ENCODE measurements at places on chromosomes 3 and 15.

GRCh38 chr3:33315826-33316225 lies 38.6 kb downstream of the FBXL2 start:
- DNase-seq = no peak

- no peak for DNase-seq
Measured at GRCh38 chr3:39927479-39927878, 118.1 kb downstream of the MYRIP start.

- DNase-seq = no peak
Measured at GRCh38 chr3:13858768-13859520, 20.9 kb downstream of the WNT7A start.

- DNase-seq = no peak
Measured at GRCh38 chr3:197491923-197492664, 63.7 kb downstream of the BDH1 start.

- no peak for DNase-seq
Measured at GRCh38 chr3:66665021-66665695, 164.3 kb upstream of the LRIG1 start.

- DNase-seq = peak; percentile 21
Measured at GRCh38 chr3:192675958-192676649, 51.2 kb downstream of the FGF12 start.

DNA sequence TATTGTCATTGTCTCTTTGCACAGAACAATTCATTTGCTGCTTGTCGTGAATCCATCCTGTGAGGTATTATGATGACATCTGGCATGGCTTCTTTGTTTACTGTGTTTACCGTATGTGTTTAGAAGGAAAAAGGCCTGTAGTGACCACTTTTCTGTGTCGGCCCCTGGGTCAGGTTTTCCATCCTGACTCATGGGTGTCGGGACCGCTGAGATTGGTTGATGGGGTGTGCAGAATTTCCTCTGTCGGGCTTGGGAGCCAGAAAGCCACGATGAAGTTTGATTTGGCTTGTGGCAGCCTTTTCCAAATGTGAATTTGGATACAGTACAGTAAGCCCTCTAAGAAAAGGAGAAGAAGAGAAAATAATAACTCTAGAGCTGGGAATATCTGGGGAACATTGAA lies 113.5 kb downstream of the FNDC3B start:
- DNase-seq = no peak

GRCh38 chr3:113736548-113737089 lies 9.4 kb downstream of the NAA50 start:
- peak; percentile 77 for DNase-seq

All from common myeloid progenitor, CD34-positive (primary cell).